ENCODE measurements at places on chromosomes 1 and 21.

GRCh38 chr1:106995970-106996369, 60.5 kb upstream of the PRMT6 start:
- DNase-seq: no peak
- no peak overlapping the region for H3K4me3 ChIP-seq
- no peak overlapping the region for H3K27ac ChIP-seq
- H3K36me3 ChIP-seq: no peaks in the 10 kb centered on the region
- H3K27me3 ChIP-seq: peaks cover 3% of the 10 kb centered on the region

GRCh38 chr1:179589509-179589908, 2.1 kb upstream of the TDRD5 start:
- peaks cover 43% of the 10 kb centered on the region for H3K27me3 ChIP-seq
- no peak overlapping the region for H3K27ac ChIP-seq
- DNase-seq: no peak
- H3K4me3 ChIP-seq: no peak overlapping the region

- DNase-seq: no peak
- peak overlapping the region; percentile 58 for H3K27ac ChIP-seq
- H3K36me3 ChIP-seq: no peaks in the 10 kb centered on the region
These were observed 170.9 kb upstream of the IVNS1ABP start for GRCh38 chr1:185487936-185488335.

DNA sequence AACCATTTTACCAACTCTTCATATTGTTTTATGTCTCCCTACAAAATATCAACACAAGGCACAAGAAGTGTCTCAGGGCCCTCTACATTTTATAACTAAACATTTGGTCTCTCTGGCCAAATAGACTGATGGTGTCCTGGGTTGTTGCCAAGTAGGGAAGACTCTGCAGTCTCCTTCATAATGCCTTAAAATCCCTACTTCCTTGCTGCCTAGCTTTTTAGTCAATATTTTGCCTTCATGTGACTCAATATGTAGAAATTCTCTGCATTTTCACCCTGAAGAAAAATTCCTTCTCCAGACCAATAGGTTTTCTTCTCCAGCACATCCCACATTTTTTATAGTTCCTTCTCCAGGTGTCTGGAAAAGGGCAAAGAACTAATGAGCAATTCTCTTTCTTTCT, 72.6 kb upstream of the IPO9 start:
- peaks cover 89% of the 10 kb centered on the region for H3K4me1 ChIP-seq
- no peaks in the 10 kb centered on the region for H3K27me3 ChIP-seq
- H3K36me3 ChIP-seq: no peaks in the 10 kb centered on the region

- peaks cover 29% of the 10 kb centered on the region for H3K27me3 ChIP-seq
- H3K4me1 ChIP-seq: peaks cover 48% of the 10 kb centered on the region
- no peak for DNase-seq
- no peaks in the 10 kb centered on the region for H3K36me3 ChIP-seq
These were observed 4.7 kb downstream of the ATP2B4 start for GRCh38 chr1:203631349-203631748.

GRCh38 chr1:203769505-203770343, 4.7 kb downstream of the LAX1 start:
- no peak overlapping the region for H3K27ac ChIP-seq
- no peaks in the 10 kb centered on the region for H3K36me3 ChIP-seq
- no peak overlapping the region for H3K4me3 ChIP-seq
- H3K27me3 ChIP-seq: peaks cover 7% of the 10 kb centered on the region
- no peak for DNase-seq
- H3K4me1 ChIP-seq: peaks cover 9% of the 10 kb centered on the region

DNA sequence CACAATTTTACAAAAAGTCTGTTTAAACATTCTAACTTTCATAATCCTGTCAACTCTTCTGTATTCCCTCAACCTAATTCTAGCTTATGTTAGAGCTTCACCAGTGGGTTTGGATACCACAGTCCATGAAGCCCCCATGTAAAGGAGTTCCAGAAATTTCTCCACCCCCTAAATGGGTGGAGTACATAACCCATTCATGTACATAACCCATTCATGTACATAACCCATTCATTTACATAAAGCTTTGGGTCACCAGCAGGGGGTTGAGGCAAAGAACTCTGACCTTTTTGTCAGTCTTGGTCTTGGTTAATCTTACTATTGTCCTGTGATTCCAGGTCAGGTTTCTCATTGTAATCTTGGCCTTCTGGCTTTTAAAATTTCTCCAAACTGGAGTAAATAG, 61.6 kb downstream of the SMYD2 start:
- H3K27me3 ChIP-seq: no peaks in the 10 kb centered on the region
- peaks cover 40% of the 10 kb centered on the region for H3K36me3 ChIP-seq
- no peak overlapping the region for H3K4me3 ChIP-seq
- peaks cover 5% of the 10 kb centered on the region for H3K4me1 ChIP-seq

DNA sequence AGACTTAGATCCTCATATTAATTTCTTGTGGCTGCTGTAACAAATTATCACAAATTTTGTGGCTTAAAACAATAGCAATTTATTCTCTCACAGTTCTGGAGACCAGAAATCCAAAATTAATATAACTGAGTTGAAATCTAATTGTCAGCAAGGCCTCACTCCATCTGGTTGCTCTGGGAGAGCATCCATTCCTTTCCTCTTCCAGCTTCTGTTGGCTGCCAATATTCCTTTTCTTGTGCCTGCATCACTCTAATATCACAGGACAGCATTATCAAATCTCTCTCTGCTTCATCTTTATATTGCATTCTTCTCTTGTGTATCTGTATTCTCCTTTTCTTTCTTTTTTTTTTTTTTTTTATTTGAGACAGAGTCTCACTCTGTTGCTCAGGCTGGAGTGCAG, 9.3 kb downstream of the SLC35A3 start:
- no peak for DNase-seq
- H3K27ac ChIP-seq: no peak overlapping the region
- no peaks in the 10 kb centered on the region for H3K4me1 ChIP-seq
- no peaks in the 10 kb centered on the region for H3K27me3 ChIP-seq
- peaks cover 3% of the 10 kb centered on the region for H3K36me3 ChIP-seq

GRCh38 chr1:180906511-180906910, 6.2 kb upstream of the KIAA1614 start:
- H3K36me3 ChIP-seq: no peaks in the 10 kb centered on the region
- peaks cover 15% of the 10 kb centered on the region for H3K4me1 ChIP-seq

DNA sequence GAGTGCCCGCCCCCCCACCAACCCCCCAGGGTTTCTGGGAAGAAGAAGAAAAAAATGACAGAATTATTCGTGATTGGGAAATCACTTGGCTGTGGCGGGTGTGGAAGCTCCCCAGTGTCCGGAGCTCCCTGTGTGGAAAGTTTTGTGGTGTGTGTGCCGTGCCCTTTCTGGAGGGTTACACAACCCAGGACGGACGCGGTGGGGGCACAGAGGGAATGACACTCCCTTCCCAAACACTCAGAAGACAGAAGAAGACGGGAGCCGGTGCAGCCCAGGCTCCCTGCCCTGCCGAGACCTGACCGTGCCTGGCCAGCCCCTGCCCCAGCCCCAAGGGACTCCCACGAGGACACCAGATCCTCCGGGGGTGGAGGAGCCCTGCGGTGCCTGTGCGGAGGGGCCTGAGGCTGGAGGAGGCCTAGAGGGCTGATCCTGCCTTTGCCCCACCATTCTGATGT, 33.0 kb upstream of the ADARB1 start:
- DNase-seq: no peak
- H3K4me3 ChIP-seq: no peak overlapping the region
- H3K27ac ChIP-seq: no peak overlapping the region
- peaks cover 23% of the 10 kb centered on the region for H3K27me3 ChIP-seq
- H3K36me3 ChIP-seq: peaks cover 3% of the 10 kb centered on the region

GRCh38 chr1:64975740-64976139, 9.4 kb upstream of the JAK1 start:
- DNase-seq: no peak
- H3K36me3 ChIP-seq: no peaks in the 10 kb centered on the region
- no peaks in the 10 kb centered on the region for H3K27me3 ChIP-seq
- peaks cover 9% of the 10 kb centered on the region for H3K4me1 ChIP-seq
- H3K27ac ChIP-seq: no peak overlapping the region

- no peaks in the 10 kb centered on the region for H3K27me3 ChIP-seq
- peaks cover 14% of the 10 kb centered on the region for H3K36me3 ChIP-seq
- no peak overlapping the region for H3K27ac ChIP-seq
- DNase-seq: no peak
- no peak overlapping the region for H3K4me3 ChIP-seq
These were observed 167.2 kb downstream of the APP start for GRCh38 chr21:26003404-26003803.

DNA sequence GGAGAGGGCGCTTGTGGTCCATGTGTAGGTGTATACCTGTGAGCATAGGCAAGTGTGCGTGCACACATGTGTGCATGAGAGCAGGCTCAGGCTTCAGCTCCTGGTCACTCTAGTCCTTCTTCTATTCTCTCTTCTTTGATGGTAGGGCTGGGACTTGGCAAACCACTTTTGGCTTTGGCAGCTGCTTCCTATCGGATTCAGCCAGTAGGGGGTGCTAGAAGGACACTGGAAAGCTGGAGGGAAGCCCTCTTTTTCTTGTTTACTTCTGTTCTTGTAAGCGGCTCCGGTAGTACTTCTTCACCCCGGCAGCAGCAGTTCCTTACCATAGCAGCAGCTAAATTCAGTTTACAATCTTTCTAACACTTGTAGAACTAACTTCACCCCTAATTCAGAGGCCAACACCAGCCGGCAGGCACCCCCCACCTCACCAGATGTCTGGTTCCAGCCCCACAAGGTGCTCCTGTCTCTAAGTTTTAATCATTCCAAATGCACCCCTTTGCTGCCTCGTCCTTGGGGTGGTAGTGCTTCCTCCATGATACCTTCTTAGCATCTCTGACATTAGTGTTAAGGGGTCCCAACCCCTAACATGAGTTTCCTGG, 25.1 kb downstream of the NENF start:
- no peaks in the 10 kb centered on the region for H3K36me3 ChIP-seq
- no peak overlapping the region for H3K4me3 ChIP-seq
- H3K27me3 ChIP-seq: no peaks in the 10 kb centered on the region
- peaks cover 15% of the 10 kb centered on the region for H3K4me1 ChIP-seq
- H3K27ac ChIP-seq: no peak overlapping the region
- DNase-seq: peak; percentile 67

- DNase-seq: peak; percentile 25
- no peak overlapping the region for H3K27ac ChIP-seq
- no peak overlapping the region for H3K4me3 ChIP-seq
- no peaks in the 10 kb centered on the region for H3K36me3 ChIP-seq
- peaks cover 96% of the 10 kb centered on the region for H3K27me3 ChIP-seq
- H3K4me1 ChIP-seq: peaks cover 56% of the 10 kb centered on the region
These were observed 52.0 kb downstream of the OLIG1 start for GRCh38 chr21:33121715-33122475.

DNA sequence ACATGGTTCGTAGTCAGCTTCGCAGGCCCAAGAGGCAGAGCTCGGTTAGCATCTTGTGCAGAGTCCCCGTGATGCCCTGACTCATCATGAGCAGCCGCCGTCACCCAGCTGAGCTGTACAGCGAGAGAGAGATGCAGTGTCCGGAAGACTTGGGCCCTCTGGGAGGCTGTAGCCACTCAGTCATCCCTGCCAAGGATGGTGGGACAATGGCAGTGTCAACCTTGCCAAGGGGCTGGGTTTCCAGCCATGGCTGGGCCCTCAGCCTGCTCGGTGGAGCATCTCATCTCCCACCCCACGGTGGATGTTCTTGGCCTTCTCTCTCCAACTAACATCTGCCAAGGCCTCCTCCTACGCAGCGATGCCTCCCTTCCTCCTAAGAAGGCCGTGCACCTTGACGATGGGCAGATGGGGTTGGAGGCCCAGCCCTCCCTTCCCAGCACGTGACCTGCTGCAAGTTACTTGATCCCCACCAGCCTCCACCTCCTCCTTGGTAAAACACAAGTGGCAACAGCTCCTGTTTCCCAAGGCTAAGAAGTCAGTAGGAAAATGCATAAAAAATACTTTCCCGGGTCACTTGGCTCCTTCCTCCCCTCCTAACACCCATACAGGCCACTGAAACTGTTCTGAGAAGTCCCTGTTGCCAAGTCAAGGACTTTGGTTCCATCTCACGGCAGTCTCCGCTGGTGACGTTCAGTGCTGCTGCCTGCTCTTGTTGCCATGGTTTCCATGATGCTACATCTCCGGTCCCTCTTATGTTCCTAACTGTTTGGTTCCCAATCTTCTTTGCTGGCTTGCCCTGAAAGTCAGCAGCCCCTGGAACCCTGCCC, 384.7 kb upstream of the VAMP3 start:
- peaks cover 32% of the 10 kb centered on the region for H3K4me1 ChIP-seq
- no peak for DNase-seq
- H3K27ac ChIP-seq: peak overlapping the region; percentile 92
- H3K4me3 ChIP-seq: no peak overlapping the region
- no peaks in the 10 kb centered on the region for H3K36me3 ChIP-seq

Data from neural crest cell (in vitro differentiated cells).